ENCODE measurements at places on chromosomes 7 and 10.

DNA sequence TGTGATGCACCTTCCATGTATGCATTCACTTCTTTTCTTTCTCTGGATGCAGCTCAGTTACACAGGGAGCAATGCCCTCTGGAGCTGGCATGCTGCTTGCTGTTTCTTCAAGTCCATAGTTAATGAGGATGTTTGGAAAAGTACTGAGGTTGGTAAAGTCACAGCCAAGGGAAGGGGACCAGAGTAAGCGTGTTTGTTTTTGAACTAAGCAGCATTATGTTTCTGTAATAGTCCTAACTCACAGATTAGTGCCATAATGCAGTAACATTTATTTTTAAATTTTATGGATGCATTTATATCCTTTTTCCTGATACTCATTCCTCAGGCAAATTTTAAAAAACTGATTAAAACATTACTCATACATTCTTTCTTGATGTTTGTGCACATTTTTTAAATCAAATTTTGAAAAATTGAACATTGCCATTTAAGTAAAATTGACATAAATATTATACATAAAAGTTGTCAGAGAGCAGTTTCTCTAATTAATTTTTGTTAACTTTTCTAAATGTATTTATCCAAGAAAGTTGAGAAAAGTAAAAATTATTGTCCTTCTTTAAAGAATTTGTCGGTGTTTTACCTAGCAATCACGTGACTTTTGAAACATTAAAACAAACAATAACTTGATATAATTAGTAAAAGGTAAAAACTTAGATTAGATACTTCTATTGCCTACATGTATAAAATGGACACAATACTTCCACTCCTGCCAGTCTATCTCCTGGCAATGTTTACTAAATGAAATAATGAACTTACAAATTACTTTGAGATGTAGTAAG is 659.6 kb upstream of the ANKRD30A start:
- no peak for DNase-seq

- no peak for DNase-seq
Measured at GRCh38 chr7:152967958-152968357, 208.4 kb downstream of the ACTR3B start.

DNA sequence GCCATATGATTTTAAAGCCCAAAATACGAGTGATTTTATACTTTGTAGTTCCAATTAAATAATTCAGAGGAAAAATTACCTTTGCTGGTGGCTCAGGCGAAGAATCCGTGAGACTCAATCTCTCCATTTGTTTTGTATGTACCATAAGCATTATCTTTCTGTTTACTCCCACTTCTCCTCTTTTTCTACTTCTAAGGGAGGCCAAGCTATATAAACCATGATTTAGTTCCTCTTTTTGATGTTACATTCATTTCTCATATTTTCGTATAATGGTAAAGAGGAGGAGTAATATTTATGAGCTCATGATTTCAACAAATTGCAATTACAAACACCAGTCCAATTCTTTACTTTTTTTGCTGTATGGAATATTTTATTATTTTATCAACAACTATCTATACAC is 50.6 kb upstream of the TES start:
- DNase-seq, result no peak

- no peak for DNase-seq
Measured at GRCh38 chr7:143487566-143487965, 9.9 kb downstream of the TAS2R41 start.

- no peak for DNase-seq
Measured at GRCh38 chr10:132564249-132564605, 26.6 kb downstream of the INPP5A start.

DNA sequence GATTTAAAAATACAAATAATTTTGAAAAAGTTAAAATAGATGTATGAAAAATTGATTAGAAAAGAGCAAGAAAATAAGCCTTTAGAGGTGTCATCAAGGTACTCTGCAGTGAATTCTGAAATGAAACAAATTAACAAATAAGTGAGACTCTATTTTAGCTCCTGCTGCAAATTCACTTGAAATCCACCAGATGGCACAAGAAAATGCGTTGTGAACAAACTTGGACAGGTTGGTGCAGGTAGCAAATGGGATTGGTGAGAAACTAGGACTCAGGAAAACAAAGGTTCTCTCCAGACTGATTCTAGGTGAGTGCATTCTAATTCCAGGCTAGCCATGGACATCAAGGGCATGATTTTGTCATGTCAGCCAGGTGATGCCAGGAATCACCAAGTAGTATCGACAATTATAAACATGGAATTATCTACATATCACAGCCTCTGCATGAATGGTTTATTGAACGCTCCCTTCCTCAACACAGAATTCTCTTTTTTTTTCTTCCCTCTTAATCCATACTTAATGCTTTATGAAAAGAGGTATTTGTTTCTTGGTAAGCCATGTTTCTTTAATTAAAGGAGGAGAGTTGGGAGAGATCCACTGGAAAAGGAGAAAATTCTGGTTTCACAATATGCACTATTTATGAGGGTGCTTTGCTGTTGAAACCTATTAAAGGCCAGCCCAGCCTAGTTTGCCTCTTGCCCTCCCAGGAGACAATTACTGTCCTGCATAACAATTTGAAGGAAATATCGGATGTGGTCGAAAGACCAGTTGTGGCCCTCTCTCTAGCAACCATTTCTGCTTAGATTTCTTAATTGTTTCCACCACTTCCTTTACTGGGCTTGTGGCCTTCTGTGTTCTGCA is 118.1 kb downstream of the ZNF365 start:
- no peak for DNase-seq

DNA sequence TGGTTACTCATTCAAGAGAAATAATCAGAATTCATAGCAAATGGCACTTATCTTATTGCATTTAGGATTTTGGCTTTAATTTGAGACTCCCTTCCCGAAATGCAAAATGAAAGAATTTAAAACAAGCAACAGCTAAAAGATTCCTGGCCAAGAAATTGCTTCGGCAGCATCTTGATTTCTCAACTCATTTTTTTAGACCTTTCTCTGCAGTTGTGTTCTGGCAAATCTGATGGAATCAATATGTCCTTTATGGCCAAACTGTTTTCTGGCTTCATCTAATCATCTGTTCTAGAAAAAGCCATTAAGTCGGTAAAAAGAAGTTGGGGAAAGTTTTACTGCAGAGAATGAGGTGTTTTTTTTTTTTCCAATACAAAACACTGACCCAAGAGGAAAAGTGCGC is 172.1 kb downstream of the SLC16A9 start:
- DNase-seq, result no peak

DNA sequence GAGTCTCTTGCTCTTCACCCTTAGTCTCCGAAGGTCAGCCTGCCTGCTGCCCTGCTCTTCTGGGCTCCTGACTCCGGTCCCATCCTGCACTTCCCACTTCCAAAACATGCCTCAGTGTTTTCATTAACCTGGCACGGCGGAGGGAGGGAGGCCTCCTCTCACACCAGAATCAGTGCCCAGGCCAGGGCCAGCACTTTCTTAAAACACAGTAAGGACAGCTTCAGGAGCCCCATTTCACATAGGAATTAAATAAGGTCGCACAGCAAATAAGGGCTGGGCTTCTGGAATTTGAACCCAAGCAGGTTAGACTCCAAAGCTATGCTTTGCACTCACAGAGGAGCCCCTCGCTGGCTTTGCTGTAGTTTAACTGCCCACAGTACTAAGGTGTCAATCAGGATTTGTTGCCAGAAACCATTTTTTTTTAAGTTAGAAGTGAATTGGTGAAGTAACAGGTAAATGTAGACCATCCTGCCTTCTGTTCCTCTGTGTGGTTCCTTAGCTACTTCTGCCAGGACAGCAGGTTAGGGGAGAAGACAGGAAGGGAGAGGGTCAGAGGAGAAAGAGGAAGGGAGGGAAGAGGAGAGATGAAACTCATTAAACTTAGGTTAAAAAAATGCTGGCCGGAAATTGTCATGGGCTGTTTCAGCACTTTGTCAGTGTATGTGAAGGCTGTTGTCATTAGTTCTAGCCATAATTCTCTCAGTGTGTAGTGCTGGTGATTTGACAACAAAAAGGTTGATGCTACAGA is 1.1 kb downstream of the RASSF4 start:
- no peak for DNase-seq

DNA sequence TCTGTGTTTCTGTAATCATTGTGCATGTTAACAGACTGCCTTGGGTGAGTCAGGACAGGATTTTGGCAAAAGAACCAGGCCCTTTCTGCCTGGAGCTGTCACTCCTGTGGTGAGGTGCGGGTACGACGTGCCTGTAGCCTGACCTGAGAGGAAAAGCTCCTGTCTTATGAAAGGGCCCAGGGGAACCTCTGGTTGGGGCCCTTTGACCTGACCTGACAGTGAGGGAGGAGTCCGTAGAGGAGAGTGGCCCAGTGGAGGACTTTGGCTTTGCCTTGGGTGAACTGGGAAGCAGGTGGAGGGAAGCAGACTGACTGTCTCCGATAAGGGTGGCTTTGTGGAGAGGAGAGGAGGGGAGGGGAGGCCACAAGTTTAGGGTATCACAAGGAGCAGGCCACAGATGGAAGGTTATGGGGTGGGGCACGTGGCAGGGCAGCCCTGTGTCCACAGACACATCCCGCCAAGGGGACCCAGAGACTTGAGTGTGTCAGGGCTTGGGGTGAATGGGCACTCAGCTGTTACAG is 6.9 kb downstream of the PFKP start:
- DNase-seq, result no peak

GRCh38 chr7:48959676-48960075 is 35.3 kb downstream of the CDC14C start:
- no peak for DNase-seq

GRCh38 chr7:70035955-70036354 is 437.7 kb downstream of the AUTS2 start:
- DNase-seq, result no peak

GRCh38 chr7:38660427-38661099 is 29.4 kb upstream of the AMPH start:
- DNase-seq, result no peak

GRCh38 chr7:47196106-47196645 is 385.7 kb downstream of the TNS3 start:
- DNase-seq, result no peak

- no peak for DNase-seq
Measured at GRCh38 chr7:106947244-106947728, 82.2 kb downstream of the PIK3CG start.

- no peak for DNase-seq
Measured at GRCh38 chr7:30165590-30165989, 30.8 kb downstream of the MTURN start.

DNA sequence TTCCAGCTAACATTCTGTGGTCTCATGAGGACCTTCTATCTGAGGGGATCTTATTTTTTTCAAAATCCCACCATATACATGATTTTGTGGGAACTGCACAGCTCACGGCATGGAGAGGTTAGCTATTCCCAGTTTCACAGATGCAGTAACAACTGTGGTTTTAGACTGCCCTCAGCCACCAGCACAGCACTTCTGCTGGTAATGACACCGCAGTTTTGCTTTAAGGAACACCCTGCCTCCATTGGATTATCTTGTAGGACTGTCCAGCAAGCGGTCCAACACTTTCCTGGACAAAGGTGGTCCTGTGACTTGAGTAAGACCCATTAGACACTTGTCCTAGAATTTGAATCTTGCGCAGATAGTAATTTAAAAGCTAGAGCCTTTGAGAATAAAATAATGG is 65.3 kb upstream of the SMNDC1 start:
- no peak for DNase-seq

DNA sequence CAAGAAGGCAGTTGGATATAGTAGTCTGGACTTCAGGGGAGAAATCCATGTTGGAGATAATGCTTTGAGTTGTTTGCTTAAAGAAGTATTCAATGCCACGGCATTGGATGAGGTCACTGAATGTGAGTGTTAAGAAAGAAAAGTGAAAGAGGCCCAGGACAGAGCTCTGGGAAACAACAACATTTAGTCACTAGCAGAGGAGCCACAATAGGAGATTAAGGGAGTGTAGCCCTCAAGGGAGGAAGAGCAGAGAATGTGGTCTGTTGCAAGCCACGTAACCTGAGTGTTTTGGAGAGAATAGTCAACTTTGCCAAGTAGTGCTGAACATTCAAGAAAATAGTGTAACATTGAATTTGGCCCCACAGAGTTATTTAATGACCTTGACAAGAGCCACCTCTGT is 114.7 kb downstream of the MYO3A start:
- no peak for DNase-seq

DNA sequence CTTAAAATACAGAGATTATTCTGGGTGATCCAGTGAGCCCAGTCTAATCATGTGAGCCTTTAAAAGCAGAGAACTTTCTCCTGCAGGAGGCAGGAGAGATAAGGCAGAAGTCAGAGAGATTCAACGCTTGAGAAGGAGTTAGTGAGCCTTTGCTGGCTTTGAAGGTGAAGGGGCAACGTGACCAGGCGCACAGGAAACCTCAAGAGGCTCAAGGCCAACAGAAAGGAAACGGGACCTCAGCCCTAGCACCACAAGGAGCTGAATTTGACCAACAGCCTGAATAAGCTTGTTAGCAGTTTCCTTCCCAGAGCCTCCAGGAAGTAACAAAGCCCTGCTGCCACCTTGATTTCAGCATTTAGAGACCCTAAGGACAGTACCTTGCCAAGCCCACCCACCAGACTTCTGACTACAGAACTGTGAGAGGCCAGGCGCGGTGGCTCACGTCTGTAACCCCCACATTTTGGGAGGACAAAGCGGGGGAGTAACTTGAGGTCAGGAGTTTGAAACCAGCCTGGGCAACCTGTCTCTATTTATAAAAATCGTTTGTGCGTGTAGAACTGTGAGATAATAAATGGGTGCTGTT is 87.3 kb upstream of the KAT6B start:
- no peak for DNase-seq

DNA sequence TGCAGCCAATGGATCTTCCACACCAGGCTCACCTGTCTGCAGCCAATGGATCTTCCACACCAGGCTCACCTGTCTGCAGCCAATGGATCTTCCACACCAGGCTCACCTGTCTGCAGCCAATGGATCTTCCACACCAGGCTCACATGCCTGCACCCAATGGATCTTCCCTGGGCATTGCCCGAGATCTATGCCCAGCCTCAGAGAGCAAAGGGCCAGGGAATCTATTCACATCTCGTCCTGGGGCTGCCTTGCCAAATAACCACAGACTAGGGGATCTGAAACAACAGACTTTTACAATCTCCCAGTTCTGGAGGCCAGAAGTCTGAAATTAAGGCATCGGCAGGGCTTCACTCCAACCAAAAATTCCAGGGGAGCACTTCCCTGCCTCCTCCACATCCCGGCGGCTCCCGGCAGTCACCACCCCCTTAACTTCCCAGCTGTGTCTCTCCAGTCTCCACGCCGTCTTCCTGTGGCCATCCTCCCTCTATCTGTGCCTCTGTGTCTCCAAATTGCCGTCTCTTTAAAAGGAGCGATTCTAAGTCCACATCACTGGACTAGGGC is 92.4 kb upstream of the PPP2R2D start:
- DNase-seq, result no peak

GRCh38 chr10:44916429-44916828 is 5.3 kb downstream of the TMEM72 start:
- DNase-seq, result no peak

DNA sequence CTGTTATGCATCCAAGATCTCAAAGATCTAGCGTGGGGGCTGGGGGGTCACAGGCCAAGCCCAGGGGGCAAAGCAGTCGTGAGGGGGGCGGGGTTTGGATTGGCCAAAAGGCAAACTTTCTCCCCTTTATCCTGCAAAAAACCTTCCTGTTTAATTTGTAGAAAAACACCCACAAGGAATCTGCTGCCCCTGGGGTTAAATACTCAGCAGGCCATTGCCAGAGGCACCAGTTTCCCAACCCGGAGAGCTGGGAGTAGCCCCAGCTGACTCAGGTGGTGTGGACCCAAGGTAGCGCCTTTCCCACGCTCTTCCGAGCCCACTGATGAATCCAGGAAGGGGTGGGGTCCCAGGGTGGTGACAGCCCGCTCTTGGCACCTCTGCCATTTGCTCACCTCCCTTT is 21.4 kb downstream of the KCP start:
- no peak for DNase-seq

- DNase-seq, result no peak
Measured at GRCh38 chr7:32890010-32890792, 1.4 kb downstream of the KBTBD2 start.

GRCh38 chr7:130912082-130912861 is 178.3 kb upstream of the KLF14 start:
- no peak for DNase-seq

Data from stimulated activated CD4-positive, alpha-beta T cell treated with anti-CD3 and anti-CD28 coated beads, Interleukin-1b, Interleukin-23, amount 100 ng/mL, for 1 hour (primary cell).